ENCODE measurements at places on chromosomes 7 and 10.
A peak's percentile ranks its signal among the peaks of the same experiment; 100 is the strongest.

DNA sequence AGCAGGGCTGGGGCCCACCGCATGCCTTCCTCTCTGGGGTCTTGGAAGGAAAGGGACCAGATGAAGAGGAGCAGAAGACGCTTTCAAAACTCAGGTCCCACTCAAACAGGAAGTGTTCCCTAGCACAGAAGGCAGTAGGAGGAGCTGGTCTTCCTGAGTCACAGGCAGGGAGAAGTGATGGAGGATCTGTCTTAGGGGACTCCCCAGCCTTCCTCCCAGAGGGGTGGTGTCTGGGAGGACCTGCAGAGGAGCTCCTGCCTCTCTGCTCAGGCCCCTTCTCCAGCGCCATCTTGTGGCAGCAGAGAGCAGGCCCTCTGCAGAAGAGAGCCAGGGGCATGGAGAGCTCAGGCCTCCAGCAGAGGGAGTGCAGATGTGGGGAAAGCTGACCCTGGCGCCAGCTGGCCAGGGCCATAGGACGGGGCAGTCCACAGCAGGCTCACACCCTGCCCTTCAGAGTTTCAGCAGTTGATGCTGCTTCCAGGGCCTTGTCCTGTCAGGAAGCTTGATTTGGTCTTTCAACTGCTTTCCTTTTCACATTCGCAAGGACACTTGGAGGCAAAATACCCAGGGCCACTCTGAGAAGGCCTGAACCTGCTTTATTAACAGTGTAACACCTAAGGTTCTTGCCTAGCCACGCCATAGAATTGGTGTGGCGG is 62.2 kb upstream of the TARP start:
- DNase-seq, result peak; percentile 75

- DNase-seq, result peak; percentile 25
These were observed 77.3 kb upstream of the SAMD8 start for GRCh38 chr10:75034131-75034512.

DNA sequence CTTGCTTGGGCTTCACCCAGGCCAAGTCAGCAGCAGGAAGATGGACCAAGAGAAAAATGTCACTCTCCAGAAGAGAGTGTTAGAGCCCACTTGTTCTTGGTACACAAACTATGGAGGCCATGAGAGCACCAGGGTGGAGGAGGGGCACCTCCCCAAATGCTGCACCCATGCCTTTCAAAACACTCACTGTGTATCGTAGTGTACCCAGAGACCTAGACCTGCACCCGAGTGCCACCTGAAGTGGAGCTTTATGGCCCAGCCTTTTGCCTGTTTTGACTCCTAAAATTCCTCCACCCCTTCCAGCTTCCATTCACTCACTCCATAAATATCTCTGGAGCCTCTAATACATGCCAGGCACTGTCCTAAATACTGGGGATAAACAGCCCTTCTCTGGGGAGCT is 5.0 kb downstream of the SFTPD start:
- no peak for DNase-seq

DNA sequence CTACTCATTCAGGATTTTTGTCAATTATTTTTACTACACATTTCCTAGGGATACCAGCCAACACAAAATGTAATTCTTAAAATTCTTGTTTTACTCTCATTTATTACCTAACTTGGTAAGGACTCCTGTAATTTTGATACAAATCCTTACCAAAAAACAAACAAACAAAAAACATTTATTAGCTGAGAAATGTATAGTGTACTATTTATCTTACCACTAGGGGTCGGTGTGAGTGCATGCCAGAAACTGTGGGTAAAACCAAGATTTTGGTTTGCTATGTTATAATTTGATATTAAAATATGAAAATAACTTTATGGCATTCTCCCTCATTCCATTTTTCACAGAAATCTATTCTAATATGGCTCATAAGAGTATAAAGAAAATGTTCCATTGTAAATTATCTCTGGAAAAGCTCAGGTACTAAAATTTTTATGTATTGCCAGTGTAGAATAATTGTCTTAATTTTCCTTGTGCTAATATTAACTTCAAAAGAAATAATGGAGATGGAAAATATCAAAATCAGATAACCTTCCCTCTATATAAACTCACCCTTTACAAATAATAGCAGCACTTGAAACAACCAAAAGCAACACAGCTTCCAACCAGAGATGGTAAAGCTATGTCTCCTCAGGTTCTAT is 290.8 kb upstream of the PCDH15 start:
- DNase-seq, result no peak

DNA sequence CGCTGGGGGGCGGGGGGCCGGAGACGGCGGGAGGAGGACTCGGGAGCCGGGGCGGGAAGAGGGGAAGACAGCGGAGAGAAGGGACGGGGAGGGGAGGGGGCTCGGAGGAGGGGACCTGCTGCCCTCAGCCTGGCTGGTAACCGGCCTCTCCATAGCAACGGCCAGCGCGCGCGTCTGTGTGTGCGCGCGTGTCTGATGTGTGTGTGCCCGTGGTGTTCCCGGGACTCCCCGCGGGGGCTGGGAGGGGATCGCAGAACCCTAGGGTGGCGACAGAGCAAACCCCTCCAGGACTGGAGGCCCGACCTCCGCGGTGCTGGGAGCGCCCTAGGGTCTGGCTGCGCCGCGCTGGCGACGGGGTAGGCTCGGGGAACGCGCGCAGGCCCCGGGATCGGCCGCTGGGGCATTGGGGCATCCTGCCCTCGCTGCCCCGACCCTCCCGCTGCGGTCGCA is 356.3 kb downstream of the DNAJB6 start:
- no peak for DNase-seq

GRCh38 chr7:18040196-18040595 is 12.6 kb upstream of the PRPS1L1 start:
- DNase-seq, result no peak

DNA sequence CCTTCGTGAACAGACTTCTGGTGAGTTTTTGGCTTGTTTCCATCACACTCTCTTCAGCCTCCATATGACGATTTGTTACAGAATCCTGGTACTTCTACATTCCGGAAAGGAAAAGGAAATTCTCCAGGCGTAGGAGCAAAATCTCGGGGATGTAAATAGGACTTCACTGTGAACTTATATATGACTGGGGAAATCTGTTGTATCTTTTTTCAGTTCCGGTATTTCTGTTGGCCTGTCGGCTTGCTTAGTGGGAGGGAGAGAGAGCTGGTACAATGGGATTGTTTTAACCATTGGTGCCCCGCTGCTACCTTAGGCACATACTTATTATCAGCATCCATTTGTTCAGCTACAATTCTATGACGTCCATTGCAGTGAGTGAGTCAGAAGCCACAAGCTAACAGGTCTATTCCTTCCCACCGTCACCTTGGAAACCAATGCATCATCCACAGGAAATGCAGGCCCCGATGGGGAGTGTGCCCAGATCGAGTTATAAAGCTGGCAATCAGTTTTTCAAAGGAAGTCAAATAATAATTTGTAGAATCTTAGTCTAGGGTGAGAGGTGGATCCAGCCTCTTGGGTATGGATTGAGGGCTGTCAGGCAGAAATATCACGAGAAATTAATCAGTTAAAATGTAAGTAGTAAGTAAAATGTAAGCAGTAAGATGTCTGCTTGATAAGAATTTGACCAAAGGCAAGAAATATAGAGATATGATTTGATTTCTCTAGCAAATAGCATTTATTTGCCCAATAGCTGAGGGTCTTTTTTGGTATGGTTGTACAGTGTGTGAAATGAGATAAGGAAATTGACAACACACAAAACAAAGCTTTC is 92.0 kb upstream of the MKLN1 start:
- peak; percentile 84 for DNase-seq

DNA sequence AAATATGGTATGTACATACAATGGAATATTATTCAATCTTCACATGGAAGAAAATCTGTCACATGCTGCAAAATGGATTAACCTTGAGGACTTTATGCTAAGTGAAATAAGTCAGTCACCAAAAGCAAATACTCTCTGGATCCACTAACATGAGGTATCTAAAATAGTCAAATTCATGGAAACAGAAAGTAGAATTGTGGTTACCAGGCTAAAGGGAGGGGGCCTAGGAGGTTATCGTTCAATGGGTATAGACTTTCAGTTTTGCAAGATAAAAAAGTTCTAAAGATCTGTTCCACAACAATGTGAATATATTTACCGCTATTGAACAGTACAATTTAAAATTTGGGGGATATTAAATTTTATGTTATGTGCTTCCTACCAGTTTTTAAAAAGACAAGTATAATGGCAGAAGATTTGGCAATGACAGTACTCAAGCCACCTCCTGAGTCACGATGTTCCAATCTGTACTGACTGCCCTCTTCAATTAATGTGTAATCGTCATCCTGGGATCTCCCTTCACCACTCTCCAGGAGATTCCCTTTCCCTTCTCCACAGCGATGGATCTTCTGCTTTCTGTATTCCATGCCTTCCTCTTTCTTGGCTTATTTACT is 32.3 kb upstream of the IL6 start:
- no peak for DNase-seq

- no peak for DNase-seq
These were observed 153.4 kb upstream of the LANCL2 start for GRCh38 chr7:55211726-55212125.

DNA sequence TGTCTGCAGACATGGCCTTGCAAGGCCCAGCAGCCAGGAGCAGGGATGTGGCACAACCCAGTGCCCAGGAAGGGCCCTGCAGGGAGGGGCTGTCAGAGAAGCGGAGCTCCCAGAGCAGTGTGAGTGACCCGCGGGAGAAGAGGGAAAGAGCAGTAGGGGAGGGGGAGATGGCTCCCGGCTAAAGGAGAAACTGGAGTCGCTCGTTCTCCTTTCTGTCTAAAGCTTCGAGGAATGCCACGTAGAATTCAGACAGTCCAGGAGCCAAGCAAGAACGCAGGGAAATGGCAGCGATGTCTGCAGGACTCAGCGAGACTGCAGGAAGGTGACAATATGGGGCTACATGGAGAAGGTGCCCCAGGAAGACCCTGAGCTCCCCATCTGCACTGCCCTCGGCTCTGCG is 22.4 kb upstream of the HABP2 start:
- no peak for DNase-seq

DNA sequence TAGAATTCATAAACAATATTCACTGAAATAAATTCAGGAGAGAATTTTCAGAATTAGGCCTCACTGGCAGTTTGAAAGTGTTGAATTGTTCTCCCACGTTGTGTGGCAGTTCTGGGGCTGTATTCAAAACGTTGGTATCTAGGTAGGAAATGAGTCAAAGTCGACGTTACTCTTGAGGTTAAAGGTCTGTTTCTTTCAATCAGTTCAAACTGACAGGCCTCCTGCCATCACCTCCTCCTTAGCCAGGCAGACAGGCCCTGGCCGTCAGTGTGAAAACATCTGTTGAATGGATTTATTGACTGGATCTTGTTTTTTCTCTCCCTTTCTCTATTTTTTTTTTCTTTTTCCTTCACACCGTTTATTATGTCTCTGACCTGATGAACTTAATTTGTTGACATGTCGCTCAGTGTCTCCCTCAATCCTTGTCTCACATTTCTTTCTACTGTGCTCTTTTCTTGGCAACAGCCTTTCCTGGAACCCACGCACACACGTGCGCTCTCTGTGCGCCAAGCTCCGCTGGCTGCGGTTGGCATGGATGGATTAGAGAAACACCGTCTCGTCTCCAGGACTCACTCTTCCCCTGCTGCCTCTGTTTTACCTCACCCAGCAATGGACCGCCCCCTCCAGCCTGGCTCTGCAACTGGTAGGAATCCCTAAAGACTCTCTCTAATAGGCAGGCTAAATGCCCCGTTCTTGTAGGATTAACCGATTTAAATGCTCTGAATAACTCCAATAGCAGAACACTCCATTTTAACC is 231.7 kb downstream of the HDAC9 start:
- no peak for DNase-seq

GRCh38 chr10:128570319-128570995 is 444.2 kb upstream of the MKI67 start:
- no peak for DNase-seq

GRCh38 chr7:21902240-21902639 is 43.5 kb downstream of the CDCA7L start:
- DNase-seq, result no peak

GRCh38 chr10:49505076-49505475 is 33.8 kb downstream of the ERCC6 start:
- no peak for DNase-seq

- DNase-seq, result no peak
These were observed 77.0 kb upstream of the NMT2 start for GRCh38 chr10:15245530-15245929.

- DNase-seq, result no peak
These were observed 684.9 kb upstream of the CELF2 start for GRCh38 chr10:10332786-10333185.

- DNase-seq, result no peak
These were observed 52.2 kb upstream of the PDGFA start for GRCh38 chr7:571718-572415.

DNA sequence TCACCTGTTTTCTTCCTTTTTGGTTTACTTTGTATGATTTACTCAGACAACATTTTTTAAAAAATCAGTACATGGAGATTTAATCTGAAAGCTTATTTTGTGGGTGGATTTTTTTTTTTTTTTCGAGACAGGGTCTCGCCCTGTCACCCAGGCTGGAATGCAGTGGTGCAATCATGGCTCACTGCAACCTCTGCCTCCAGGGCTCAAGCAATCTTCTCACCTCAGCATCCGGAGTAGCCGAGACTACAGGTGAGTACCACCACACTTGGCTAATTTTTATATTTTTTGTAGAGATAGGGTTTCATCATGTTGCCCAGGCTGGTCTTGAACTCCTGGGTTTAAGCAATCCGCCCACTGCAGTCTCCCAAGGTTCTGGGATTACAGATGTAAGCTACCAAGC is 2.5 kb downstream of the GSTO1 start:
- DNase-seq, result no peak

DNA sequence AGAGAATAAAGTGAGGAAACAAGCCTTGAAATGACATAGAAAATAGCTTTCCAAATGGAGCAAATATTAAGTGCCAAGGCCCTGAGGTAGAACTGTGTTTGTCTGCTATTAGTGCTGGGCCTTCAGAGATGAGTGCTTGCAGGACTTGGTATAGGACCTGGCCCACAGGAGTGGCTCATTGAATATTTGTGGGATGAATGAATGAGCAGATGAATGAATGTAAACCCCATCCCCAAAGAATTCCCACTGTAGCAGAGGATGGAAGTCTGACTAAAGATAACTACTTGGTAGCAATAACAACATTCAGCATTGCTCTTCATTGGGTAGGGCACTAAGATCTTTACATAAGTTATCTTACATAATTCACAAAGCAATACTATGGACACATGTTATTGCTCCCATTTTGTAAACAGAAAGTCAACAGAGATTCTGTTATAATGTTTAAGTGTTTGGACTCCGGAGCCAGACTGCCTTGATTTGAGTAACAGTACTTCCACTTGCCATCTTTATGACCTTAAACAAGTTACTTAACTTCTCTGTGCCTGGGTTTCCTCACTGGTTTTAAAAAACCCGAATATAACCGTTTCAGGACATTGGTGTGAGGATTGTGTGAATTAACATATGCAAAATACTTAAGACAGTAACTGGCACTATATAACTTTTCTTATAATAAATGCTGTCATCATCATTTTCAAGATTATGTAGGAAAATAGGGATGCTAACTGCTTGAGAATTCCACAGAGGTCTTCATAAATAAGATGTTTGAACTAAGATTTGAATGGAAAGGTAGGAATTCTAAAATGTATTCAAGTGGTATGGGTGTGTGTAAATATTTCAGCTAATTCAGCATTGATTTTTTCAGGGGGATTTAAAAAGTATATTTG is 141.9 kb downstream of the PRKG1 start:
- no peak for DNase-seq

- DNase-seq, result no peak
These were observed 129.2 kb downstream of the TNS3 start for GRCh38 chr7:47452715-47453092.

GRCh38 chr7:144391014-144391413 is 12.5 kb downstream of the NOBOX start:
- DNase-seq, result no peak

GRCh38 chr7:152403726-152404125 is 32.1 kb downstream of the KMT2C start:
- no peak for DNase-seq

Measured in stimulated activated CD4-positive, alpha-beta T cell treated with anti-CD3 and anti-CD28 coated beads, Interleukin-4, amount 100 ng/mL, for 4 hours (primary cell).